ENCODE measurements at places on chromosomes 1 and 21.

DNA sequence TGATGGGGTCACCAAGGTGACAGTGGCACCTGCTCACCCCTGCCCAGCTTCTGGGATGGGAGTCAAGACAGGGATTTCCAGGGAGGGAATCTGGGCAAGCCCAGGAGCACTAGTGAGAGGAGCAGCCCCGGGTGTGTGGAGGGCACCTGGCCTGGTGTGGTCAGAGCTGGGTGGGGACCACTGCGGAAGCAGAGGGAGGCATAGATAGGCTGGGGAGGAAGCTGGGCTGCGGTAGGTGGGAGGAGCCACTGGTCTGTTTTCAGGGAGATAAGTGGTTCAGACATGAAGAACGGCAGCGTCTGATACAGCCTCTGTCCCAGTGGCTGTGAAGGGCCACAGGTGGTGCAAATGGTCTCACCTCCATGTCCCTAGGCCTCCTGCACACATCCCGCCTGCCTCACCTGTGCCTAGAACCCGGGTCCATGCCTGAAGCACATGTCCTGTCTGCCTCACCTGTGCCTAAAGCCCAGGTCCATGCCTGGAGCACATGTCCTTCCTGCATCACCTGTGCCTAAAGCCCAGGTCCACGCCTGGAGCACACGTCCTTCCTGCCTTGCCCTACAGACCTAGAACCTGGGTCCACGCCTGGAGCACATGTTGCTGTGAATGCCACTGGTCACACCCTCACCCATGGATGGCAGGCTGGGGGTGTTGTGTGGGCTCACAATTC is 325.9 kb upstream of the AJAP1 start:
- DNase-seq = no peak

GRCh38 chr21:40074710-40075109 is 207.5 kb downstream of the PCP4 start:
- no peak for DNase-seq

DNA sequence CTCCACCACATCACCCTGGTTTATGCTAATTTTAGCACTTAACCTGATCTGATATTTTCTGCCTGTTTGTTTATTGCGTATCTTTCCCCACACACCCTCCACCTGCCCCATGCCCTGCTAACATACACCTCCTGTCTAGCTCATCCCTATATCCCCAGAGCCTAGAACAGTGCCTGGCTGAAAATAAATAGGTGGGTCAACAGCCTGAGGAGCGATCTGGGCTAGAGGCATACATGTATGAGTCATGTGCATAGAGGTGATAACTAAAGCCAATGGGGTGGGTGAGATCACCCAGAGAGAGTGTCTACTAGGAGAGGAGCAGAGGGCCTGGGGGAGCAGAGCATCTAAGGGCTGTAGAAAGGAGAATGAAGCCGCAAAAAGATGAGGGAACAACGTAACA is 2.7 kb downstream of the HTR1D start:
- no peak for DNase-seq

DNA sequence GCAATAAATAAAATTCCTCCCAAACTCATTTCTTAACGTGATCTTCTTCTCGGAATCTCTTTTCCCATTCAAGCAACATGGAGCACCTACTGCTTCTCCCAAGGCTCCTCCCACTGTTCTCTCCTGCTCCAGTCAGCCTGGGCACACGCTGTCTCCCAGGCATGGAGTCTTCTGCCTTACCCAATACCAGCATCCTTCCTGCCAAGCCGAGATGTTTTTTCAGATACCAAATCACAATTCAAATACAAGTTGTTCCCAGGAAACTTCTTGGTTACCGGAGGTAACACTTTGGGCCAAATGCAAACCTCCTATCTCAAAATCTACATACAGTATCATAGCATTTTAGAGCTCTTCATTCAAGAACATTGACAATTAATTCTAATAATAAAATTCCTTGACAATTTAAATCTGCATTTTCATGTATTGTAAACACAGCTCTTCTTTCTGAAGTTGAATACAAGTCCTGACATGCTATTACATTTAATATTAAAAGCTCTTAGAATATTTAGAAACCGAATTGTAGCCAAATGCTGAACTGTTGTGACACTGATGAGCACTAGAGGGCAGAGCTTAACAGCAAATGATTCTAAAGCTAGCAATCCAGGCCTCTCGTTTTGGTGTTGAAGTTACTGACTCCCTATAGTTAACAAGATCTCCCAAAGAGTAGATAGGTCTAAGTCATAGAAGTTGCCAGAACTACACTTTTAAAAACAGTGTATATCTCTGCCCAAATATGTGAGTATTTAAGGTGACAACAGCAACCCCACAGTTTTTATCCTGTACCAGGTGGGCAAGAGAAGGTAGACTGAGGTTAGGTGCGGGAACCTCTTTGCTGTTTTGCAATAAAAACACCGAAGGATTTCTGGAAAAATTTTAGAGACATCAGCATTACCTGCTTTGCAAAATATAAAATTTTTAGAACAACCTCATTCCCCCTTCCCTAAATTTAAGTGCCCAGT is 52.3 kb downstream of the BCAR3 start:
- DNase-seq = peak; percentile 82

DNA sequence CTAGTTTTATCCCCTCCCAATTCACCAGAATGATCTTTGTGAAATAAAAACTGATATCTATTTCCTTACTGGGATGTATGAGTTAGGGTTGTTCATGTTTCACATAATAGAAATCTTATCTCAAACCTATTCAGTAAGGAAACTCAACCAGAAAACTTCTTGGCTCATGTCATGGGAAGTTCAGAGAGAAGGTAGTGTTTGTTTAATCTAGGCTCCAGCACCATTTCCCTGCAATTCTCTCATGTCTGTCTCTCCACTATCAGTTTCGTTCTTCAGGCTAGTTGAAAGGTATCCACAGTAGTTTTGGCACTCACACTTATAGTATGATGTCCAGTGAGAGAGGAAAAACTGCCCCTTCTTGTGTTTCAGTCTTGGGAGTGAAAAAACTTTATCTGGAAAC is 34.6 kb upstream of the UHMK1 start:
- no peak for DNase-seq

- DNase-seq = no peak
Observed at GRCh38 chr1:79745929-79746328, 739.4 kb upstream of the ADGRL4 start.
